ENCODE measurements at places on chromosomes 7 and 10. TPM values are rescaled to one million over a fixed set of nuclear protein-coding genes. Genes with fewer than 3 reads are reported as not detected.

The KEL gene
- total RNA-seq = not detected

The FEZF1 gene
- not detected for total RNA-seq

The ZNF727 gene
- not detected for total RNA-seq

The PON1 gene
- total RNA-seq = 0.66 TPM

Data from A549 treated with RU486 at 1 μM for 4 hours (cell line).